ENCODE measurements at places on chromosomes 5 and 9.

- no peak for DNase-seq
These were observed 25.9 kb upstream of the ANKRD55 start for GRCh38 chr5:56259002-56259511.

DNA sequence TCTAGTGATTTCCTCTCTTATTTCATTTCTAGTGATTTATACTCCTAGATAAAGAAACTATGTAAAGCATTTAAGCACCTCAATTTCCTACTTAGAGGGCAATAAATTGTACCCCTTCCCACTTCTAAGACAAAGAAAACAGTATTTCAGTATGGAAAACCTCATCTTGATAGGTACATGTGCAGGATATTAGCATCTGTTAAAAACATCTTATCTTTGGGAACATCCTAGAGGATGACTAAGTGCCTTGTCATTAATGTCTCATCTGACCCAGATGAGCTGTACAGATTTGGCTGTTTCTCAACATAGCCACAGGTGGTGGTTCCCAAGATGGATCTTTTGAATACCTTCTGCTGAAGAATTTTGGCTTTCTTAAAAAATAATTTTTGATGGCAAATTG, 5.7 kb downstream of the MEGF10 start:
- no peak for DNase-seq

DNA sequence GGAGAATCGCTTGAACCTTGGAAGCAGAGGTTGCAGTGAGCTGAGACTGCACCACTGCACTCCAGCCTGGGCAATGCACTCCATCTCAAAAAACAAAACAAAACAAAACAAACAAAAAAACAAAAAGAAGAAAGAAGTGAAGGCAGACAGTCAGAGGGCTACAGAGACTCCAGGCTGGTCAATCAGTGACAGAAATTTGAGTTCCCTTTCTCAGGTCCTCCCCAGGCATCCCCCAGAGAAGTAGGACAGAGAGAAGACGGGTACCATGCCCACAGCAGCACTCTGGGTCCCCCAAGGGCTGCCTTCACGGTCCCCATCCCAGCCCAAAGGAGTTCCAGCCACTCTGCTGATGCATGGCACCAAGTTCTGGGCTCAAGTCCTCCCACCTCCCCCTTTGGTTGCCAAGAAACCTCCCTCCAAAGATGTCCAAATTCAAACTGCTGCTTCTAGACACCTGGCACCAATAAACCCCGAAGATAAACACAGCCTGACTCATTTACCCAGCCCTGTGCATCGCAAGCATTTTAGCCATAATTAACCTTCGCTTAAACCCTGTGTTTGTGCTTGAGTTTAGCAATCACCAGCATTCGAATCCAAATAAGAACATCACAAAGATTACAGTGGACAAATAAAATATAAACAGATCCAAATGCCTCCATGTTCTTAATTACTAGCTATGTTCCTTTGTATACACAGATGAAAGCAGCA, 24.0 kb downstream of the SEMA4D start:
- DNase-seq, result no peak

DNA sequence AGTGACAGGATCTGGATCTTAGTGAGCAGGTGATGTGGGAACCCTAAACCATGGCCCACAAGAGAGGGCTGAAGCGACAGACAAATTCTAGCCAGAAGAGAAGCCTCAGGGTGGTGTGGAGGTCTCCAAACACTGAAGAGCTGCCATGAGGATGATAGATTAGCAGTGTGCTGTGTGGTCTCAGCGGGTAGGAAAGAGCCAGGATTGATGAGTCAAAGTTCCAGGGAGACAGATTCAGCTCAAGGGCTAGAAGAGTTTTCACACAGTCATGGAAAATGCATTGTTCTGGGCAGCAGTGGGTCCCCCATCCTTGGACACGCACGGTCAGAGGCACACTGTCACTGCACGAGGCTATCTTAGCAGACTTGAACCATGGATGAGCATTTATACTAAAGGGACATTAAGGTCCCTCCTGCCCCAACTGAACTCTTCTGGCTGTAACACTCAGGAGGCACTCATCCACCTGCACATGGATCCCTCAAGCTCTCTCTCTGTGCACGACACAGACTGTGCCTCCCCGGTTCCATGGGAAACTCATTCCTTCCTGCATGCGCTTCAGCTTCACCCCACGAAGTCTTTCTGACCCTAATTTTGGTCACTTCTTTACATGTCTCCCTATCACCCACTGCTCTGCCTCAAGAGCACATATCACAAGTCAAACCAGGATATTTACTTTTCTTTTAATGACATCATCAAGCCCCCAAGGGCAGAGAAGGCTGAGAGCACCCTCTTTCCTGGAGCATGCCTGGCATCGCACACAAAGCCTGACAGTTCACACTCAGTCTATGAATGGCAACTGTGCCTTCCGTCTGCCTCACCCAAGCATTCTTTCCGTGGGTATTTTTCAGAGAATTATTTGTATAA, 84.8 kb downstream of the TLE1 start:
- no peak for DNase-seq

Measured in activated CD4-positive, alpha-beta T cell treated with anti-CD3 and anti-CD28 coated beads for 48 hours (primary cell).